NCI-H1048 (cell line): ENCODE measurements at places on chromosomes 2 and 18.

GRCh38 chr2:202932425-202933138, 20.5 kb downstream of the CARF start:
- no peak for DNase-seq

GRCh38 chr2:60446413-60447267, 106.8 kb downstream of the BCL11A start:
- no peak for DNase-seq

GRCh38 chr2:126413079-126413478, 242.9 kb upstream of the GYPC start:
- no peak for DNase-seq

GRCh38 chr18:64380117-64380516, 231.2 kb upstream of the LINC00305 start:
- DNase-seq: no peak

- no peak for DNase-seq
Observed at GRCh38 chr2:152701198-152701597, 16.1 kb downstream of the PRPF40A start.

DNA sequence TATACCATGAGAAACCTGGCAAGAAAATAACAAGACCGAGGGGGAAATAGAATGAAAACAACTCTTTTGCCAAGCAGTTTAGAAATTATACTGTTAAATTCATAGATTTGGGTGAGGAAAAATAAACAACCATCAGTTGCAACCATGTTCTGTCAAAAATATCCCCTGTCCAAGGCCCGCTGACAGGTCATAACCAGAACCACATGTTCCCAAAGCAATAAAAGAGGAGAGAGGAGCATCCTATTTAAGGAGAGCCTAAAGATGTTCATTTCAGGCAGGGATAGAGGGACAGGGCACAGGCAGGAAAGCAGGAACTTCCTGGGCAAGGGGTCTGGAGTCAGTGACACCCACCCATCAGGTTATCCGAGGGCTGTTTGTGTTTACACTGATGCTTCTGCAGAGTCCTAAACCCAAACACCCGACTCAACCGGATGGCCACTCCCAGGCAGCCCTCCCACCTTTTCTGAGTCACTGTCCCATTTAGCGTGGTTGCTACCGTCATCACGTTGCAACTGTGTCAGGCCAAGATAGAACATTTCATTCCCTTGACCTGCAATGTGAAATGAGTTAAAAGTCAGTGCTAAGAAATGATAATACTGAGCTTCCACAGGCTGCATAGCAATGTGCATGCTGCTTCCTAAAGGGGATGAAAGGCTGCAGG, 468.3 kb upstream of the RAB12 start:
- DNase-seq: no peak

DNA sequence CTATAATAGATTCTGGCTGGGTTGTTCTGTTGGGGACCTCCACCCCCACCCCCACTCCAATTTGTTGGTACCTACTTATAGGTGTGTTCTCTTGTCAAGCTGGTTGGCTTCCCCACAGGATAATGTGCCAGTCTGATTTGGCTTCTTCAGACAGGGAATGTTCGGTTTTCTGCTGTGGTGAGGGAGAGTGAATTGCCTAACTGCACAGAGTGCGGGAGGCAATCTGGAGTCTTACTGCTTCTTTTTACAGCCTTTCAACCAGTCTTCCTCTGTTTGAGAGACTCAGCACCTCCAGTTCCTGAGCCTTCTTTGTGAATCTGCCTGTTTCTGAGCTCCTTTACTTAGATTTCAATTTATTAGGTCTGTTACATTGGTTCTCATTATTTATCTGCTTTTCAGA, 27.4 kb upstream of the SNORC start:
- no peak for DNase-seq

DNA sequence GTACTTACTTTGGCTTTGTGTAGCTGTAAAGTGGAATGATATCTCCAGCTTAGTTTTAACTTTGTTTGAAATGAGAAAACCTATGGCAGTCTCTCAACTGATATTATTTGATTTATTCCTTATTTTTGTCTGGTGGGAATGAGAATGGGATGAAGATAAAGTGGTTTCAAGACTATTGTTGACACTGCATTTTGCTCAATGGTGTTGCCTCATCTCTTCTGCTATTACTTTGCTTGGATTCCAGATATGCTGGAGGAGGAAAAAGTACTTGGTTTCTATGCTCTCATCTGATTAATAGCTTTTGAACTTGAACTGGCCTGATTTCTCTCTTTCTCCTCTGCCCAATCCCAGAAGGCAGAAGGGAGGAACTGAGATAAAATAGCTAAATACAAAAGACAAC, 198.2 kb downstream of the CTNNA2 start:
- DNase-seq: no peak

GRCh38 chr2:72548081-72548764, 277.6 kb downstream of the EXOC6B start:
- DNase-seq: no peak

DNA sequence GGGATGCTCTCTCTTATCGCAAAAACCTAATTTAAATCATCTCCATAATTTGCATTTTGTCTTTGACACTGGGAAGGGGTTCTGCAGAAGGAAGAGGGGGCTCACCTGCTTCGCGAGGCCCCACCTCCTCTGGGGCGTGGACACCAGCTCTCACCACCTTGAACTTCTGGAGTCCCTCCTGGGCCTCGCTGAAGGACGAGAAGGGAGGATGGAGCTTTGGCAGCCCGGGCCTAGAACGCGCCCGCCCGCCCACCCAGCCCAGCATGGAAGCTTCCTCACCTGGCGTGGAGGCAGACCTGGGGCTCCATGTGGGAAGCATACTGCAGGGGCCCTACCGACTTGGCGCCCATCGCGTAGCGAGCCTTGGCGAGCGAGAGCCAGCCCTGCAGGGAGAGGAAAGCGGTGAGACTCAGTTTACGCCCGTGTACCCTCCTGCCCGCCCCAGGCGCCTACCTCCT, 1.1 kb upstream of the IMP4 start:
- DNase-seq: no peak

GRCh38 chr2:53867169-53867568, 7.4 kb upstream of the GPR75 start:
- no peak for DNase-seq

- DNase-seq: no peak
Observed at GRCh38 chr2:16666449-16666801, 791 bp upstream of the CYRIA start.

GRCh38 chr2:240395896-240396622, 39.4 kb upstream of the GPC1 start:
- DNase-seq: no peak

GRCh38 chr2:47198985-47199451, 43.9 kb upstream of the STPG4 start:
- DNase-seq: no peak
